ENCODE measurements at places on chromosomes 2 and 18.
A peak's percentile ranks its signal among the peaks of the same experiment; 100 is the strongest.

DNA sequence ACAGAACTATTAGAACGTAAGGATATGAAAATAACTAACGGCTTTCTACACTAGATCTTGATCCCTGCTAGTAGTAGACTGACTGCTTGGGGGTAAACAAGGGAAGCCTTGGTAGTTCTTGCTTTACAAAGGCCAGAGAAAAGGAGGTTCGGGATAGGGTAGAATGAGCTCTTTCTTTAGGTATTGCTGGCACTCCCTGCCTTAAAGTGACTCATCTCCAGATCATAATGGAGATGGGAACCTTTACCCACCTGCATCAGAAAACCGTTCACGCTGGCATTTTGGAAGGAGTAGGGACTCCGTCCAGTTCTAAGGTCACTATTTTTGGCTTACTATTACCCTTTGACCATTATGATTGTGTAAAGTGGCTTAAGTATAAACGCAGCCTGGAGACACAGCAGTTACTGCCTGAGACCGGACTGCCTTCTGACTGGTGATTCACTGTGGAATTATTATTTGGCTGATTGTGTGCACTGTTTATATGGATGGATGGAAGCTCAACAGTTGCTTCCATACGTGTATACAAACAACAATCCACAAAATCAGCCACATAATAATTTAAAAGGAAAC lies 482.5 kb downstream of the STK39 start:
- no peak for DNase-seq

DNA sequence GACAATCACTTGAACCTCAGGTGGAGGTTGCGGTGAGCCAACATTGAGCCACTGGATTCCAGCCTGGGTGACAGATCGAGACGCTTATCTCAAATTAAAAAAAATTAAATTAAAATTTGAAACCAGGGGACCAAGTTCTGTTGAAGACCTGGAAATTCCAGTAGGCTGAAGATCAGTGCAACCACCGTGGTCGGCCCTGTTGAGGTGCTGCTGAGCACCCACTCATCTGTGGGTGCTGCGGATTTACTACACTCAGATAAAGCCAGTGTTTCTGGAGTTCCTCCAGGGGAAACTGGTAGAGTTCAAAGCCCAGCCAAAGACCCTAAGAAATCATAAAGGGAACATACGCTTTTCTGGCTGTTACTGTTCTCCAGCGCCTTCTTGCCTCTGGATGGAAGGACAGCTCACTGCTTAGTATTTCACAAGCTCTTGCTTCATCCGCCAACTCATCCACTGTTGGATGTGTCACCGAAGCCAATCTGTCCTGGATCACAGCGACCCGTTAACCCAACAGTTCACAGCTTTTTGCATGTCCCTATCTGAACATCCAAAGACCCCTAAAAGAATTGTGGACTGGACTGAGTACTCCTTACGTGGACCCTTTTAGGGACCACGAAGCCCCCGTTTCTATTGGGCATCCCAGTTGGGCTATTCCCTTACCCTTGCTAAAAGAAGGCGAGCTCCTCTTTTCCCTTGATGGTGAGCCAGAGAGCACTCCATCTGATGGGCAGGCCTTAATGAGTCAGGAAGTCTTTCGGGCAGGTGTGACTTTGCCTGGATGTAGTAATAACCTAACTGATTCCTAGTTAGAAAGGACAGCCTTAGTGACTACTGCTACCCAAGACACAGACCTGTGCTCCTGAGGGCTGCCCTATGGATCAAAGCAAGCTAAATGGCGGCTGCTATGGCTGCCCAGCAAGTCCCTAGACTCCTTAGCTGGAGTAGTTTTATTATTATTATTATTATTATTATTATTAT lies 6.0 kb upstream of the ALPP start:
- no peak for DNase-seq

DNA sequence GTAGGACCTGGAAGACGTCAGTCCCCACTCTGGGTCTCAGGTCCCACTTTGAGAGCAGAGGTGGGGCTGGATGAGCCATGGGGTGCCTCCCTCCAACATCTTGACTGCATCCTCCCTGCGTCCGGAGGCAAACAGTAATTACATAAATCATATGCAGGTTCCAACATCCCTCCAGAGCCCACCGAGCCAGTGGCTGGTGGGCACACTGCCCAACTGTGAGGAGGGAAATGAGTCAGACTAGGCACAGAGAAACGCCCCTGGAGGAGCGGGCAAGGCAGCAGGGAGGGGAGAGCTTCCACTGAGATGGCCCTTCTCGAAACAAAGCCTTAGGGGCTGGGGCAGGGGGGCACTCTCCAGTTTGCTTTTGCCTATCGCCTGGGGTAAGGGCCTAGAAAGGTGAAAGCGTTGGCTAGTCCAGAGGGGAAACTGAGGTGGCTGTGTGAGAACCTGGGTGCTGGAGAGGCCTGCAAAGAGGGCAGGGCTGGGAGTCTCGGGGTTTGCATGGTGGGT lies 168.2 kb upstream of the MYCN start:
- no peak for DNase-seq

DNA sequence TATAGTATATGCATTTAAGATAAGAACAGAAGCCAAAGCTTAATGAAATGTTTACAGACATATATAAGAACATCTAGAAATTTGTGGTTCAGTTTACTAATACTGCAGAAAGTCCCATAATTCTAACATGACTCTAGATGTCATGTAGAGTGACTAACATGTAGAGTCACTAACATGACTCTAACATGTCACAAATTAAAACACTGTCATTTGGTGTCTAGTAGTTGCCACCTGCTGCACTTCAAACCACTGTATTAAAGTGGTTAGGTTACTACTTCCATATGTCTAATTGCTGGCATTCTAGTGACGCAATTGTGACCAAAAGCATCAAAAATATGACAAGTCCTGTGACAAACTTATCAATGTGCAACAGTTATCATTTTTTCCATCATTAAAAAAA lies 100.2 kb upstream of the WDR75 start:
- DNase-seq: no peak

GRCh38 chr18:71001597-71001996 lies 712.8 kb downstream of the SOCS6 start:
- DNase-seq: peak; percentile 21

- DNase-seq: peak; percentile 72
Measured at GRCh38 chr2:21930226-21930625, 806.5 kb downstream of the TDRD15 start.

GRCh38 chr18:34028324-34028723 lies 196.4 kb downstream of the NOL4 start:
- peak; percentile 1 for DNase-seq

DNA sequence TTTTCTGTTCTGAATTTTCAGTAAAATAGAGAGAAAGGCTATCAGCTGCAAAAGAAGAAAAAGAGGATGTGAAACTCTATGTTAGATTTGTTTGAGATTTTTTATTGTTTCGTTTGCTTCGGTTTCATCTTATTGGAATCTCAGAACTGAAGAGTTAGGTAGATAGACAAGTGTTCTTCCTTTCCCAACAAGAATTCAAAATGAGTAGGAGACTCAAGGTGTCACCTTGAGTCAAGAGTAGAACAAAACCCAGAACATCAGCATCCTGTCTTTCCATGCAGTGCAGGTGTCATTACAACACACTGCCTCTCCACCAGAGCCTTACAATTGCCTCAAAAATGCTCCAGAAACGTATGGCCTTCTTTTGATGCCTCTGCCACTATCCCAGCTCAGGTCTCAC lies 21.1 kb downstream of the NBAS start:
- no peak for DNase-seq
